Renal cortical epithelial cell (primary cell): ENCODE measurements at places on chromosomes 16 and 17.
A peak's percentile ranks its signal among the peaks of the same experiment; 100 is the strongest.

DNA sequence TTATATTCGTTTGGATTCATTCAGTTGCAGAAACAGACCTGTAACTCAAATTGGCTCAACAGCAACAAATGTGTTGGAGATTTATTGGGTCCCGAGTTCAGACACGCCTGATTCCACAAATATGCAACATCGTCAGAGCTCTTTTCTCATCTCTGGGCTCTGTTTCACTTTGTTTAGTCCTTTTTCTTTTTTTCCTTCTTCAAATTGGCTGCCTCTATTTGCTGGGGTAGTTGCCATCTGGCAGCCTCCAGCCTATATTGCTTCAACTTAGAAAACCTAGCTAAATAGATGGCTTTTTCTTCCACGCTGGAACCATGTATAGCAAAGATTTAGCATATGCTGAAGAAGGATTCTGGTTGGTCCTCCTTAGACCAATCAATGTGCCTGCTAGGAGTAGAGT lies 398.5 kb downstream of the RBFOX1 start:
- no peak for DNase-seq

DNA sequence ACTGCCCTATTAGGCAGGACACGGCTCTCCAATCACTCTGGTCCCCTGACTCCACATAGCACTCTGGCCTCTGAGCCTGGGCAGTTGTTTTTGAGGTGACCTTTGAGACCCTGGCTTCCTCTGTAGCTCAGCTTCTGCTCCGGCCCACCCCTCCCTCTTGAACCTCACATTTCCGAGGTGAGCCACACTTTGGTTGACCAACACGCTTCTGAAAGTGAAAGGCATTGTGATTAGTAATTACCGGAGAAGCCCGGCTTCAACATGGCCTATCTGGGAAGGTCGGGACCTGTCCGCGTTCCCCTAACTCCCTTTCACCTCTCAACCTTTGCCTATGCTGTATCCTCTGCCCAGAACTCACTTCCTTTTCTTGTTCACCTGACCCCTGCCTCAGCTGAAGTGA lies 10.3 kb upstream of the ITGAX start:
- DNase-seq, result no peak

- no peak for DNase-seq
These were observed 24.2 kb downstream of the KATNB1 start for GRCh38 chr16:57759541-57760356.

- peak; percentile 9 for DNase-seq
These were observed 42.1 kb downstream of the ITGAM start for GRCh38 chr16:31301708-31302400.

DNA sequence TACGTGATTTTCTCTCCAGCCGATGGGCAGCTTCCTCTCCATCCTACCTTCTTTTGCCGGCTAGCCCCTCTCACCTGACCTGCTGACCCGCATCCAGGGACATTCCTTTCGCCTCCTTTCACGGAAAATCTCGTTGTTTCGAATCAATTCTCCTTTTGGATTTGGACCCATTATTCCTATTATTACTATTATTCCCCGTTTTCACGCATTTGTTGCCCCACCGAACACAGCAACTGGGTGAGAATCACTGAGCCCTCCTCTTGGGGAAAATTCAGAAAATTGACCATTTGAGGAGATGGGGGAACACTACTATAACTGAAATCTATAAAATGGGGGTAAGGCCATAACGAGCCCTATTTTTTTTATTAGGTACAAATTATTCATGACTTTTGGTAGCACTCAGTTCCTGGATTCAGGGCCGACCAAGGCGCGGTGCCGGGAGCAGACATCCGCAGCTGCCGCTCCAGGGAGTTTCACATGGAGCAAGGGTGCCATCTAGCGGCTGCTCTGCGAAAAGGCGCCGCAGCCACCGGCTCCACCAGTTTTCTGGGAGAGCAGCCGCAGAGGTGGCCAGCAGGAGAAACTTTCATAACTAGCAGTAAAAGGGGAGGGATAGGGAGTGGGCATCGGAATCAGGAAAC lies 3.3 kb upstream of the HOXB8 start:
- peak; percentile 67 for DNase-seq

DNA sequence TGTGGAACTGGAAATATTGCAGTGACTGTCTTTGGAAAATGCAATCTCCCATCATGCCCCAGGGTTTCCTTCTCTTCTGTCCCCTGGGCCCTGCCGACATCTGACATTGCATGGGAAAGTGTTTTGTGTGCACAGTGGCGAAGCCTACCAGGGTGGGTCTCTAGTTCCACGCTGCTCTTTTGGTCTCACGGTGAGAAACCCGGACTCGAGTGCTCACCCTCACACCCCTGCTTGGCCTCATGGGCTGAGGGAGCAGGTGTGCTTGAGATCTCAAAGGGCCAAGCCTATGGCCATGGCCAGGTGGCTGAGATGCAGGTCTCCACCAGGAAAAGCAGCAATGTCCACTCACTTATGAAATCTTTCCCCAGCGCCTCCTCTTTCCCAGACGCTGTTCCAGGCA lies 32.0 kb downstream of the SPNS3 start:
- DNase-seq, result no peak

GRCh38 chr16:57944970-57945739 lies 25.8 kb downstream of the CNGB1 start:
- DNase-seq, result no peak

- no peak for DNase-seq
These were observed 4.7 kb upstream of the EIF1 start for GRCh38 chr17:41684035-41684434.

GRCh38 chr17:41442739-41443138 lies 2.0 kb upstream of the KRT38 start:
- peak; percentile 42 for DNase-seq

- no peak for DNase-seq
These were observed 44.0 kb downstream of the HNF1B start for GRCh38 chr17:37700881-37701280.

- DNase-seq, result no peak
These were observed 57.9 kb downstream of the ARSG start for GRCh38 chr17:68349157-68349556.

- DNase-seq, result no peak
These were observed 40.2 kb upstream of the BHLHA9 start for GRCh38 chr17:1229900-1230501.

GRCh38 chr17:38724337-38724988 lies 5.7 kb upstream of the CISD3 start:
- DNase-seq, result no peak
